ENCODE measurements at places on chromosomes 16 and 17.

DNA sequence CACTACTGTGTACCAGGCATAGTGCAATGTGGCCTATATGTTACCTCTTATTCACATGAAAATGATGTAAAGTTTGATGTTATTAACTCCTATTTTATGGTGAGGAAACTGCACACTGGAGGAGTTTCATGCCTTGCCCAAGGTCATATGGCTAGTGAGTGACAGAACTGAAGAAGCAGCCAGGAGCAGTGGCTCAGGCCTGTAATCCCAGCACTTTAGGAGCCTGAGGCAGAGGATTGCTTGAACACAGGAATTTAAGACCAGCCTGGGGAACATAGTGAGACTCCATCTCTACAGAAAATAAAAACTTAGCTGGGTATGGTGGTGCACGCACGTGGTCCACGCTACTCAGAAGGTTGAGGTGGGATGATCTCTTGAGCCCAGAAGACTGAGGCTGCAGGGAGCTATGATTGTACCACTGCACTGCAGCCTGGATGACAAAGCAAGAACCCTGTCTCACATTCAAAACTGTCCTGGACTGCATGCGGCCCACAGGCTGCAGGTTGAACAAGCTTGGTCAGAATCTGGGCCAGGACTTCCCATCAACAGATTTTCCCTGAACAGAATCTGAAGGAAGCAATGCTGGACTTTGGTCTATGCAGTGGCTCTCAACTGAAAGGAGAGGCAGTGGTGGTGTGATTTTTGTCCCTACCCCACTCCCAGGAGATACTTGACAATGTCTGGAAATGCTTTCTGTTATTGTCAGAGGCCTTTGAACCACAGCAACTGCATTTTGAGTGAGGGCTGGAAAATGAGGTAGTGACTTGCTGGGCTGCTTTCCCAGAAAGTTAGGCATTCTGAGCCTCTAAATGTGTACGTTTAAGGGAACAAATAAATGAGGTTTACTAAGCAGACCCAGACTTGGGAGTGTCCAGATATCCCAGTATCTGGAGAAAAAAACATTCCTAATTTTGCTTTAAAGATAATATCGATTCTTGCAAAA, 479.5 kb downstream of the TMEM114 start:
- DNase-seq: no peak

GRCh38 chr16:66751303-66751991, at the start of gene DYNC1LI2:
Gene DYNC1LI2 (minus strand): TSS chr16:66751609. CDS start chr16:66751591, 18 bp downstream.
- peak; percentile 56 for DNase-seq

DNA sequence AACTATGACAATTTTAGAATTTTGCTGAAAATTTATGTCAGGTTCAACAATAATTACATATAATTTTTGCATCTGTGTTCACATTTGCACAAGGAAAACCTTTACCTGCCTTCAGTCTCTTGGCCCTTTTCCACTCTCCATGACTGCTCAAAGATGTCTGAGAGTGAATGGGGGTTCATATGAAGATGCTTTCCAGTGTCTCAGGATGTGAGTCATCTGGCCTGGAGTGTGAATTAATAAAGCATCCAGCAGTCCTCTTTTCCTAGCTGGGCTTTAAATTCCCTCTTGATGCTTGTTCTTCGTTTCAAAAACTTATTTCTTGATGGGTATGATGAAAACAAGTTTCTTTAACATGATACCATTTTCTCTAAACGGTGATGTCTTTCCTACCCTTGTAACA, 99.9 kb downstream of the CDK5R1 start:
- no peak for DNase-seq

DNA sequence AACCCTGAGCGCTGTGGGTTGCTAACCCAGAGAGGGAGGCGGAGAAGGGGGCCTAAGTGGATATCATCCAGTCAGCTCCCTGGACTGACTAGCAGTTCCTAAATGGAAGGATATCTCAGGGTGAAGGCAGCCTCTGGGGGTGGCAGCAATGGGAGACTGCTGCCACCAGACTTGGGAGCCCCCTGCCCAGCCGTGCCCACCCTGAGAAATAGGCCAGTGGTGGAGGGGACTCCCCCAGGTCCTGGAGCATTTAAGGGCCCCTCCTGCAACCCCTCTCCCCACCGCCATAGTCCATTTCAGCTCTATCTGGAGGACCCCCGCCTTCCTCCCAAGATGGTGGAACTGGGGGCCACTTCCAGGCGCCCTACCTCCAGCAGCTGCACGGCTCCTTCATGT, 8.4 kb downstream of the TSPOAP1 start:
- no peak for DNase-seq

GRCh38 chr16:86797700-86798099, 219.4 kb downstream of the FOXL1 start:
- DNase-seq: no peak

GRCh38 chr16:23701045-23701444, 12.0 kb downstream of the ERN2 start:
- no peak for DNase-seq

DNA sequence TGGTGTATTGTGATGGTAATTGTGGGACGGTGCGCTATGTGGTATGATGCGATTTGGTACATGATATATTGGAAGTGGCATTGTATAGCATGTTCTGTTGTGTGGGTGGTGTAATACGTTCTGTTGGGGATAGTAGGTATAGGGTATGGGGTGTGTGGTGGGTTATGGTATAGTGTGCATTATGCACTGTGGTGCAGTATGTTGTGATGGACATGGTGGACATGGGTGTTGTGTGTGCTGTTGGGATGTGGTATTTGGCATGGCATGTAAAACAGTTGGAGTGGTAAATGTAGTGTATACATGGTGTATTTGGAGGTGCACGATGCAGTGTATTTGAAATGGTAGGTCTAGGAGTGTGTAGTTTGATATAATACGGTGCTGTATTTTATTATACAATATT, 170.6 kb upstream of the CNTNAP4 start:
- DNase-seq: no peak

GRCh38 chr17:27573971-27574525, 56.9 kb upstream of the LGALS9 start:
- no peak for DNase-seq

DNA sequence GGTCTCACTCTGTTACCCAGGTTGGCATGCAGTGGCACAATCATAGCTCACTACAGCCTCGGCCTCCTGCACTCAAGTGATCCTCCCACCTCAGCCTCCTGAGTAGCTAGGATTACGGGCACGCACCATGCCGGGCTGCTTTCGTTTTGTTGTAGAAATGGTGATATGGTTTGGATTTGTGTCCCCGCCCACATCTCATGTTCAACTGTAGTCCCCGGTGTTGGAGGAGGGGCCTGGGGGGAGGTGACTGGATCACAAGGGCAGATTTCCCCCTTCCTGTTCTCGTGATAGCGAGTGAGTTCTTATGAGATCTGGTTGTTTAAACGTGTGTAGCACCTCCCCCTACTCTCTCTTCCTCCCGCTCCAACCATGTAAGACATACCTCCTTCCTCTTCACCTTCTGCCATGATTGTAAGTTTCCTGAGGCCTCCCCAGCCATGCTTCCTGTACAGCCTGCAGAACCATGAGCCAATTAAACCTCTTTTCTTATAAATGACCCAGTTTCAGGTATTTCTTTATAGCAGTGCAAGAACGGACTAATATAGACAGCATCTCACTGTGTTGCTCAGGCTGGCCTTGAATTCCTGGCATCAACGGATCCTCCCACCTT, 6.0 kb downstream of the PDZD9 start:
- DNase-seq: no peak

GRCh38 chr17:45646288-45646988, 137.7 kb upstream of the CRHR1 start:
- no peak for DNase-seq

- no peak for DNase-seq
Measured at GRCh38 chr16:23006380-23006779, 142.9 kb downstream of the USP31 start.

DNA sequence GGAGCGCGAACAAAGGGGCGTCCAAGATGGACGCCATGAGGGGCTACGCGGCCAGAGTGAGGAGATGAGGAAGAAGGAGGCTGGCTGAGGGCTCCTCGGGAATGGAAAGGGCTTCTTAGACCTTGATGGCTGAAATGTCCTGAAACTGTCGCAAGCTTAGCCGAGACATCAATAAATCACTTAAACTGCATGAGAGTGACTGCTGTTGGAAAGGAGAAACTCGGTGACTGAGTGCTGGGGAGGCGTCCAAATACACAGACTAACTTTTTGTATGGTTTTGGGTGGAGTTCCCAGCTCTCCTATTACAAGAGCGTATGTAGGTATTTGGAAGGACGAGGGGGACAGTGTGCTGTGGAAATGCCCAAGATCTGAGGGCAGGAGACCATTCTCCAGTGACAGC, 1.4 kb upstream of the GEMIN4 start:
- DNase-seq: no peak

- DNase-seq: no peak
Measured at GRCh38 chr16:77949445-77949844, 72.9 kb upstream of the CLEC3A start.

- DNase-seq: peak; percentile 42
Measured at GRCh38 chr17:50511058-50511457, 2.8 kb downstream of the MYCBPAP start.

DNA sequence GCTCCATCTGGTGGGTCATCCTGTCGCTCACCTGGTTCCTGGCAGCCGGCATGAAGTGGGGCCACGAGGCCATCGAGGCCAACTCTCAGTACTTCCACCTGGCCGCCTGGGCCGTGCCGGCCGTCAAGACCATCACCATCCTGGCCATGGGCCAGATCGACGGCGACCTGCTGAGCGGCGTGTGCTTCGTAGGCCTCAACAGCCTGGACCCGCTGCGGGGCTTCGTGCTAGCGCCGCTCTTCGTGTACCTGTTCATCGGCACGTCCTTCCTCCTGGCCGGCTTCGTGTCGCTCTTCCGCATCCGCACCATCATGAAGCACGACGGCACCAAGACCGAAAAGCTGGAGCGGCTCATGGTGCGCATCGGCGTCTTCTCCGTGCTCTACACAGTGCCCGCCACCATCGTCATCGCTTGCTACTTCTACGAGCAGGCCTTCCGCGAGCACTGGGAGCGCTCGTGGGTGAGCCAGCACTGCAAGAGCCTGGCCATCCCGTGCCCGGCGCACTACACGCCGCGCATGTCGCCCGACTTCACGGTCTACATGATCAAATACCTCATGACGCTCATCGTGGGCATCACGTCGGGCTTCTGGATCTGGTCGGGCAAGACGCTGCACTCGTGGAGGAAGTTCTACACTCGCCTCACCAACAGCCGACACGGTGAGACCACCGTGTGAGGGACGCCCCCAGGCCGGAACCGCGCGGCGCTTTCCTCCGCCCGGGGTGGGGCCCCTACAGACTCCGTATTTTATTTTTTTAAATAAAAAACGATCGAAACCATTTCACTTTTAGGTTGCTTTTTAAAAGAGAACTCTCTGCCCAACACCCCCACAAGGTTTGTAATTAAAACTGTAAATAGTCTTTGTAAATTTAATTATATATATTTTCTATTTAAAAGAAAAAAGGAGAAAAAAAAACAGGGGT, 1.7 kb downstream of the FZD2 start:
- DNase-seq: no peak

DNA sequence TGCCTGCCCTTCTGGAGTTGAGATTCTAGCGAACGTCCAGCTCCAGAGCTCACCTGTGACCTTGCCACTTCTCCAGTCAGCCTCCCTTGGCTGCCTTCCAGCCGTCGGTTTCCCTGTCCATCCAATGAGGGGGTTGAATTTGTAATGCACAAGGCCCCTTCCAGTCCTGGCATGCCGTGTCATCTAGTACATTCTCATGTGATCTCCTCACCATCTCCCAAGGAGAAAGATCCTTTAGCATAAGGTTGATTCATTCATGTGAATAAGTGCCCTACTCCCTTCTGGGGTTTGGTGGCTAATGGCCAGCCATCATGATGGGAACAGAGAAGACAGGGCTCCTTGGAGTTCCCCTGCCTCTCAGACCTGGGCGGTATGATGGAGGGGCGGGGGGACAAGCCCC, 18.9 kb upstream of the ABCC3 start:
- DNase-seq: no peak

GRCh38 chr16:74831467-74831866, 56.8 kb upstream of the FA2H start:
- no peak for DNase-seq

DNA sequence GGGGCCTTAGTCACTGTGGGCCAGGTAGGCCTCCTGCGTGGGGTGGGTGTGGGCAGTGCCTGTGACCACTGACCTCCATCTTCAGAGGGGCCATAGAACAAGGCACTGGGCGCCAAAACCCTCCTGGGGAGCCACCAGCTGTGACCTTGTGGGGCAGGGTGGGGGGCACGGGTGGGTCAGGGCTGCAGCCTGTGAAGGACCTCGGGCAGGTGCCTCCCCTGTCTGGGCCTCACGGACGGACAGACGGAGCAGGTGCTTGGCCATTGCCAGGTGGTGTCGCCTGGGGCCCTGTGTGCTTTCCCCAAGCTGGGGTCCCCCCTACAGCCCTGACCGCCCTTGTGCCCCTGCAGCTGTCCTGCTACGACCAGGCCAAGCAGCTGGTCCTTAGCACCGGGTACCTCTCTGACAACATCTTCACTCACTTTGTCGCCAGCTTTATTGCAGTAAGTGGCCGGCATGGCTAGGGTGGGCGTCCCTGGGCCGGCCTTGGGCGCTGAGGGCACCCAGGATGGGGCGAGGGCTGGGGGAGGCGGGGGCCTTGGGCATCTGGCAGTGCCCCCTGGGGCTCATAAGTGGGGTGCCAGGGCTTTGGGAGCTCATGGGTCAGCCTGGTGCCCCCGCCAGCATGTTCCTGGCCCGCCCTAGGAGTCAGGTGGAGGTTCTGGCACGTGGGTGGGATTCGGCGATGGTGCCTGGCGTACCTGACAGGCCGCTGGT, 5.1 kb downstream of the SLC25A10 start:
- no peak for DNase-seq

GRCh38 chr16:11084876-11085485, 140.6 kb downstream of the CLEC16A start:
- DNase-seq: no peak

DNA sequence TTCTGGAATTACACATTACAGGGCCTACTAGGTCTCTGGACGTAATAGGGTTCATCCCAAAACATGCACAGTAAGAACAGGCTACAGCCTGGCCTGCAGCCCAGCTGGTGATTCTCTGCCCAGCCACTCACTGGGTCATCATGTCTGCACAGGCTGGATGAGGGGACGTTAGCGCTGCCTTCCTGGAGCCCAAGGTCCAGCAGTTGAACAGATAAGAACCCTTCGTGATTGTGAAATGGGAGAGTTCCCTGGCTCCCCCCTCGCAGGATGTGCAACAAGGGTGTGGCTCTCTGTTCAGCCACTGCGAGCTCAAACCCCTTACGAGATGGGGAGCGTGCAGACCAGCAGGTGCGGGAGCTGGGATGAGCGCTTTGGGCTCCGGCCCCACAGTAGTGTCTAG, 200.0 kb upstream of the CDH5 start:
- no peak for DNase-seq
